ENCODE measurements at places on chromosomes 6 and 20.

DNA sequence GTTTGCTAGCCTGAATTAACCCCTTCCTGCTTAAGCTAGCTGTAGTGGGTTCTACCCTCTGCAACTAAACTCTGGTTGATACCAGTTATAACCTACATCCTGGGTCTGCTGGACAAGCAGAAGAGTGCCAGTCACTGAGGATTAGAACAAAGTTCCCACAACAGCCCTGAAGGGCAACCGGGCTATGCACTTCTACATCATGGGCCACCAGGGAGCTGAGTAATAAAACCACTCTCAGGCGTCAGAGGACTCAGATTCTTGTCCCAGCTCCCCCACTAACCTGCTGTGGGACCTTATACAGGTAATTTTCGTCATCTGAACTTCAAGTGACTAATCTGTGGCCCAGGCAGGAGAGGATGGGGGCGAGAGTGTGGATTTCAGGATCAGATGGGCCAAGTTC lies 56.8 kb downstream of the EYA2 start:
- DNase-seq: no peak

- peak; percentile 33 for DNase-seq
These were observed 4.9 kb downstream of the REV3L start for GRCh38 chr6:111478064-111478476.

- DNase-seq: peak; percentile 35
These were observed 2.3 kb upstream of the TUBB1 start for GRCh38 chr20:59016795-59017492.

DNA sequence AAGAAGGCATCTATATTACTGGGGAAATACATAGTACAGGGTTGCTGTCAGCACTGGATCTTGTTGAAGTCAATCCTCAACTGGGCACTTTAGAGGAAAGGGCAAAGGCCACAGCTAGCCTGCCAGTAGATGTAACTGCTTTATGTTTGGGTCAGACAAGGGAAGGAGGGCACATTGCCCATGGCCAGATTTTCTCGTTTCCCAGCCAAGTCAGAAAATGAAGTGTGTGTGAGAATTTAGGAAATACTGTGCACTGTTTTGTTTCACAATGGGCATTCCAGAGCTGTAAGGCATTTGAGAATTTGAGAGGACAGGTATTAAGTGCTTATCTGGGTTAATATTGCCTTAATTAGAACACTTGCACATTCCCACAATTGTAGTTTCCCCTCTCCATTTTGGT lies 183.9 kb upstream of the MCHR2 start:
- DNase-seq: no peak

GRCh38 chr6:37663019-37663810 lies 34.5 kb downstream of the MDGA1 start:
- DNase-seq: no peak

DNA sequence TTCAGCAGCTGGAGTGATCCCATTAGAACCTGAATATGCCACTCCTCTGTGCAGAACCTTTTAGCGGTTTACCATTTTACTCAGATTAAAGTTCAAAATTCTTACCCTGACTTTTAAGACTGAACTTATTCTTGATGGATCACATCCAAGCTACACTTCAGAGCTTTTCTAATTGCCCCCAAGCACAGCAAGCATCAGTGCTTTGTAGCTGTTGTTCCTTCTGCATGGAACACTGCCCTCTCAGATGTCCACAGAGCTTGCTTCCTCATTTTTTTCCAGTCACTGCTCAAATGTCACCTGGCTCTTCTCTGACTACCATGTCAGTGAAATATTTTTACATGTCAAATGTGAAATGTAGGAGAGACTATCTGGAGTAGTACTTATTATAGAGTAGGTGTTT lies 1.6 kb upstream of the SLC35B3 start:
- peak; percentile 15 for DNase-seq
